ENCODE measurements at places on chromosomes 11 and 22. TPM values are rescaled to one million over a fixed set of nuclear protein-coding genes. Genes with fewer than 3 reads are reported as not detected.

The TSPAN32 gene
- 6.6 TPM for total RNA-seq

The IFITM10 gene
- total RNA-seq: 0.39 TPM

DNA sequence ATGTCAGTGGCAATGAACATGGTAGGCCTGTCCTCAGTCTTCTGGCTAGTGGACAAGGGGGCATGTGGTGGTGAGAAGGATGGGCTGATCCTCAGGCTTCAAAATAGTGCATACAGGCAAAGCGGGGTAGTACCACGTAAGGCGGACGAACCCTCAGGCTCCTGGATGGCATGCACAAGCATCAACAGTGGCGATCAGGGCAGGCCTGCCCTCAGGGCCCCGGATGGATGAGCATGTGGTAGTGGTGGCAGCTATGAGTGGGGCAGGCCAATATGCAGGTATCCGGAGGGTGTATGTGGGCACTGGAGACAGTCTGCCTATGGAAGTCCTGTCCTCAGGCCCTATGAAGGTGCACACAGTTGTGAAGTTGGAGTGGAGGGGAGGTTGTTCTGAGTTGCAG lies 163.8 kb downstream of the GUCY1A2 start:
- no peaks in the 10 kb centered on the region for H3K27me3 ChIP-seq
- no peak overlapping the region for H3K27ac ChIP-seq
- H3K4me1 ChIP-seq: no peaks in the 10 kb centered on the region
- no peak for DNase-seq

GRCh38 chr11:90542092-90542491 lies 319.2 kb upstream of the CHORDC1 start:
- no peaks in the 10 kb centered on the region for H3K27me3 ChIP-seq
- H3K4me1 ChIP-seq: no peaks in the 10 kb centered on the region
- no peak overlapping the region for H3K27ac ChIP-seq

DNA sequence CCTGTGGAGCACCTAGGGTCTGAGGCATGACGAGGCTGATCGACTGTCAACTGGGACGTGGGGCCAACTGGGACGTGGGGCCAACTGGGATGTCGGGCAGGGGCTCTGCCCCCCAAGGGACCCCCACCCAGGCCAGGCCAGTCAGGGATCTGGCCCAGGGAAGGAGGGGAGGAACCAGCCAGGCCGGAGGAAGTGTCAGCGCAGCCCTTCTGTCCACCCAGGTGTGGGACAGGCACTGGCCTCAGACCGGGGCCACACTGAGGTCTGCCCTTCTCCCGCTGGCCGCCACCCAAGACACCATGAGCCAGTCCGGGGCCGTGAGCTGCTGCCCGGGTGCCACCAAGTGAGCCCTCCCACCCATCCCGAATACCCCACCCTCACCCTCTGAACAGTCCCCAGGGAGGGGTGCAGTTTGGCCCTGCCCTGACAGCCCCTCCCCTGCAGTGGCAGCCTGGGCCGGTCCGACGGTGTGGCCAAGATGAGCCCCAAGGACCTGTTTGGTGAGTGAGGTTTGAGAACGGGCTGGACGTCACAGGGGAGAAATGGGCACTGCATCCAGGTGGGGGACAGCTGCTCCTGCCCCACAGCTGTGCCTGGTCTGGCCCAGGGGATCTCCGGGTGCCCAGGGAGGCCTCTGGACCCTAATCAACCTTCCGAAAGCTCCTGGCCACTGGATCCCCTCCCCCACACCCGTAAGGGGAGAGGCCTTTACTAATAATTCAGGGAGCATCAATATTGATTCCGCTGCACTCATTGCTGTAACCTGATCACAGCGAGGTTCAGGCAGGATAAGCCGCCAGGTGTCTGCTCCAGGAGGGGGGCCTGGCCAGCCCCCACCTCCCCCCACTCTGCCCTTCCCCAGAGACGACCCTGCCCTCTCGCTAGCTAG lies 3.3 kb downstream of the EPS8L2 start:
- DNase-seq: no peak
- no peak overlapping the region for H3K27ac ChIP-seq
- no peaks in the 10 kb centered on the region for H3K4me1 ChIP-seq
- H3K4me3 ChIP-seq: no peak overlapping the region
- H3K27me3 ChIP-seq: peaks cover 14% of the 10 kb centered on the region
- no peaks in the 10 kb centered on the region for H3K36me3 ChIP-seq

DNA sequence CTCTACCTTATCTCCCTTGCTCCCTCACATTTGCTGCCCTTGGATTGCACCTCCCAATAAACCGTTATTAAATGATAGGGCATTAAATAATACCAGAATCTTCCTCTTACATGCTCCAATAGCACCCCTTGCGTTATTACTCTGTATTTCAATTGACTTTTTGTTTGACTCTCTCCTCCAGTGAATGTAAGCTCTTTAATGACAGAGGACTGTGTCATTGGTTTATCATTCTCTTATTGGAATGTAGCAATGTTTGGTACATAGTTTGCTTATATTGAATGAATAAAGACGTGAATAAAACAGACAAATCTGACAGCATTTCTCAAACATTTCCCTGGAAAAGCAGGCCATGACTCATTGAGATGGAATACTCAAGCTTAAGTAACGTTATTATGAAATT lies 8.7 kb upstream of the MPEG1 start:
- H3K27ac ChIP-seq: no peak overlapping the region
- DNase-seq: no peak
- H3K27me3 ChIP-seq: no peaks in the 10 kb centered on the region
- no peaks in the 10 kb centered on the region for H3K4me1 ChIP-seq
- H3K36me3 ChIP-seq: no peaks in the 10 kb centered on the region

Data from CD8-positive, alpha-beta memory T cell (primary cell).